NCI-H1105 (cell line): ENCODE measurements at places on chromosomes 1 and 21.

DNA sequence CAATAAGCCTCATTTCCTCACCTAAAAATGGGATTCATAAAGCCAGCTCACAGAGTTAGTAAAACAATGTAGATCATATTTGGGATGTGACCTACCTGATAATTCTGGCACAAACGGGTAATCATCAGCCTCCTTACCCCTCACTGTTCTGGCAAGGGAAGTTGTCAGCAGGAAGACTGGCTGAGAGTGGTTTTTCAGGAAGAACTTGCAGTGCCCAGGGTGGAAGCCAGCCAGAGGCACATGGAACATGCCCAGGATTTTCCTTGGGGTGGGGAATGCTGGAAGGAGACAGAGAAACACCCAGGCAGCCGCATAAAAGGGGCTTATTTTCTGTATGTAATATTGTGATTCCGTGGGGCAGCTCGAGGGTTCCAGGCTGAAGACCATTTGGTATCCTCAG, 7.7 kb upstream of the SLC5A9 start:
- no peak for DNase-seq

- DNase-seq = no peak
Observed at GRCh38 chr1:53987880-53988279, 30.1 kb downstream of the LDLRAD1 start.

- DNase-seq = no peak
Observed at GRCh38 chr1:162973381-162973795, 95.8 kb upstream of the RGS4 start.

- no peak for DNase-seq
Observed at GRCh38 chr1:7519861-7520395, 251.2 kb upstream of the VAMP3 start.

DNA sequence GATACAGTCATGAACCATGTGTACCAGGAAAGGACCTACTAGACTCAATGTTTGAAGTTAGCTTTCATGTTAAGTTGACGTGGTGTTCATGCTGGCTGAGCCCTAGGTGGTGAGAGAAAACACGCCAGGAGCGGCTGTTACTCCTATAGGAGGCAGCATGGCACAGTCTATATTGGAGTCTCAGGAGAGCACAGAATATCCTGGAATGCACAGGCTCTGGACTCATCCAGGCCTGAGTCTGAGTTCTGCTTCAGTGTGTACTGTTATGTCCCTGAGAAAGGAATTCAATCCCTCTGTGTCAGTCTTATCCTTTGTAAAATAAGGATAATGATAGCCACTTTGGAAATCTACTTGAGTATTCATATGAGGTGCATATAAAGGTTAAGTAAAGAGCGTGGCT, 41.2 kb downstream of the DPT start:
- no peak for DNase-seq

DNA sequence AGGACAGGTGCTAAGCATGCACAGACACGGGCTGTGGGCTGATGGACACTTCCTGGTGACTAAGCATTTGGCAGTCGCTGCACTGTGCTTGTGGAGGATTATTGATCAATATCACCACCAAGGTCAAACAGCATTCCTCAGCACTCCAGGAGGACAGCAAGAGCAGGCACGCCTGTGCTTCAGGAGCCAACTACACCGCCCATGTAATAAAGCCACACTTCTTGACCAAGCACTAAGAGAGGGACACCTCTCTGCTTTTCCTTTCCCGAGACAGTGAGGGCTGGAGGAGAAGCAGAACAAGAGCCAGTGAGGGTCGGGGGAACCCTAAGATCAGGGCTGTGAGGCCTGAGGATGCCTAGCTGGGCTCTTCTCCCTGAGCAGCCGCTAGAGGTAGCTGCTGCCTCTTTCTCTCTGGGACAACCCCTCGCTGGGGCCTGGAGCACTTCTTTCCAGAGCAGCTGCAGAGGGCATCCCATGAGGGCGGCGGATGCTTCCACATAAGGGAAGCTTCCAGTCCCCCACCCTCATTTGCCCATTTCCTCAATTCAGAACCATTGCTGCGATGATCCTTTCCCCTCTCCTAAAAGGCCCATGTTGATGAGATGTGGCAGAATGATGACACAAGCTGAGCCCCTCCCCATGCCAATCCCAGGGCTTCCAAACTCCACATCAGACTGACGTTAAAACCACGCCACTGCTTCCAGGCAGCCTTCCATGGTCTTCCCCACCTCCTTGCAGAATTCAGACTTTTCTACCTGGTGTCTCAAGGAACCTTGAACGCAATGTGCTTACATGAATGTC, 19.1 kb downstream of the RAB7B start:
- no peak for DNase-seq

- no peak for DNase-seq
Observed at GRCh38 chr1:13498553-13498952, 15.2 kb downstream of the LRRC38 start.

- DNase-seq = no peak
Observed at GRCh38 chr1:38613996-38614395, 245.6 kb downstream of the RRAGC start.

DNA sequence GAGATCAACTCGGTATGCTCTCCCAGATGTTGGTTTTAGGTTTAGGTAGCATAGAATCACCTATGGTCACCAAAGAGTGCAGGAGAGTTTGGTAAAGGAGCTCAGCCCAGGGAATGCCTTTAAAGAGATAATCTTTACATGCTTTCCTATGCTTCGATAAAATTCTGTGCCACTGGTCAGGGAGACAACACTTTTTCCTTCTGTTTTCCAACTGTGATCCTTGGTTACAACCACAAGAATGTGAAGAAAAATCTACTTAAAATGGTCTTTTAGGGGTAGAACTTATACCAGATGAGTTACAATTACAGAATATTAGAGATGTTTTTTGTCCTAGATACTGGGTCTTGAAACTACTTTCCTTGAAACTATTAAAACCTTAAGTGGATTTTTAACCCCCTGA, 895.6 kb downstream of the TTLL7 start:
- no peak for DNase-seq

- DNase-seq = no peak
Observed at GRCh38 chr1:244319283-244320132, 132.2 kb downstream of the ADSS2 start.

GRCh38 chr1:42950116-42950481, 8.6 kb downstream of the SLC2A1 start:
- no peak for DNase-seq

GRCh38 chr1:117146072-117146471, 24.5 kb upstream of the TRIM45 start:
- no peak for DNase-seq

GRCh38 chr1:179663810-179664209, 72.2 kb downstream of the TDRD5 start:
- no peak for DNase-seq

DNA sequence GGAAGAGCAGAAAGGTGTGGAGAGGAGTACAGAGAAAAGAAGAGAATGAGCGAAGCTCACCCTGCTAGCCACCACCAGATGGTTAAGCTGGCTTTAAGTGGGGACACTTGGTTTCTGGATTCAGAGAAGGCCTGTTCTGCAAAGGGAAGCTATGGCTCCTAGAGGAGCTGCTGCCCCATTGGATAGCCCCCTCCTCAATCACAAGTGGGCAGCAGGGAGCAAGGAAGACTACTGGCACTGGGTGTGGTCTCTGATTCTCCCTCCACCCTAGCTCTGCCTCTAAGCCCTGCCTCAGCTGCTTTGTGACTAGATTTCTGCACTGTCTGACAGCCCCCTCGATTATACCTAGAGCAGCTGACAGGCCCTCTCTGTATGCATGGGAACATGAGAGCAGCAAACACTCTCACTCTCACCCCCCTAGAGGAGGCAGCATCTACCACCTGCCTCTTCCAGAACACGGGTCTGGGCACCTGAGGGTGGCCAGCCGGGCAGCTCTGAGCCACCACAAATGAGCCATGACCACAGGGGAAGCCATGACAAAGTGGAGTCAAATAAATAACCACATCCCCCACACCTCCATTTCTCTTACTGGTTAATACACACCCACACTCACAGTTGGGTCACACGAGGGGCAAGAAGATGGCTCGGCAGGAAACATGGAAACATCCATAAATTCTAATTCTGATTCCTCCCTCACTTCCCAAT, 13.6 kb downstream of the PLEKHA6 start:
- no peak for DNase-seq

GRCh38 chr1:235549351-235550139, 45.3 kb upstream of the B3GALNT2 start:
- no peak for DNase-seq

GRCh38 chr21:28547766-28548165, 444.9 kb downstream of the LTN1 start:
- DNase-seq = no peak

DNA sequence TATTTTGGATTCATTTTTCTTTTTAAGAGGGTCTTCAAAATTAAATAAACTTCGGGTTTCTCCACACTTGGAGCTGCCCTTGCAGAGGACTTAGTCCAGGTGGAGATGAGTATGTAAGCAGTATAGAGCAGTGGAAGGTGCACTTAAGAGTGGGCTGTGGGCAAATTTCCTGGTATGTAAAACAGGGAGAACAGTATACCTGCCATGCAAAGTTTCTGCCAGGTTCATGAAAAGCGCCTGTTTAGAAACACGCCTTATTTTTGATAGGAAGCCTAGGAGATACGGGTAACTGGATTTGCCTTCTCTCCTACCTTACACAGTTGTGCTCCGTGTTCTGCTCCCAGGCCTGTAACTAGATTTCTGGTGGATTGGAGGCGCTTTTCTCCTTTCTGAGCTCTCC, 1.2 kb downstream of the KDM4A start:
- no peak for DNase-seq

GRCh38 chr1:184329962-184330868, 56.6 kb upstream of the C1orf21 start:
- no peak for DNase-seq

DNA sequence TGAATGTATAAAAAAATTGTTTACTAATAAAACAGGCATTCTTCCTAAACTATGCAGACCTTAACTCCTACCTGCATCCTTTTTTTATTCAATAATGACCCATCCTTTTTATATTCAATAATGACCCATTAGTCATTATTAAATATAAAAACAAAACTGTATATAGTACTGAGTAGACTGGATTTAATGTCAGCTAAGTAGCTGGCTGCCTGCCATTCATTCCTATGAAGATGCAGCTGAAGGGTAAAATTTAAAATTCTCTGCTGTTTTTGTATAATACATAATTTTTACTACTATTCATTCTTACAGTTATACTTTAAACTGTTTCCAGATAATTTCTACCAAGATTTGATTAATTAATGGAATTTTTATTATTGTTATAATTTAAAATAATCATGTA, 79.3 kb downstream of the DENND1B start:
- no peak for DNase-seq

- no peak for DNase-seq
Observed at GRCh38 chr21:45724994-45725843, 81.7 kb downstream of the PCBP3 start.

DNA sequence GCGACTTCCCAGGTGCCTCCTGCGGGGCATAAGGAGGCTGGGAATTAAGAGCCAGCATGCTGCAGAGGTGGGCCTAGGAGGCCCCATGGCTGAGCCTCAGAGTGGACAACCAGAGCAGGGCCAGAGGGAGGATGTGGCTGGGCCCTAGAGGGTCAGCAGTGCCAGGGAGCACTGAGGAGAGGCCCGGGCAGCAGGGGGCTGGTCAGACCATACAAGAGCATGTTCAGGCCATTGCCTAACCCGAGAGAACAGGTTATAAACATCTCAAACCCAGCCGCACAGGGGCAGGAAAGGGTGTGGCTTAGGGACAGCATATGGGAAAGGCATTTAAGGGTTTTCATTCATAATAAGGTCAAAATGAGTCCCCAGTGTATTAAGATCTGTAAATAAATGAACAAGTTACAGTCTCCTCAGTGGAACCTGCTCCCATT, 51.1 kb downstream of the IER5 start:
- no peak for DNase-seq

DNA sequence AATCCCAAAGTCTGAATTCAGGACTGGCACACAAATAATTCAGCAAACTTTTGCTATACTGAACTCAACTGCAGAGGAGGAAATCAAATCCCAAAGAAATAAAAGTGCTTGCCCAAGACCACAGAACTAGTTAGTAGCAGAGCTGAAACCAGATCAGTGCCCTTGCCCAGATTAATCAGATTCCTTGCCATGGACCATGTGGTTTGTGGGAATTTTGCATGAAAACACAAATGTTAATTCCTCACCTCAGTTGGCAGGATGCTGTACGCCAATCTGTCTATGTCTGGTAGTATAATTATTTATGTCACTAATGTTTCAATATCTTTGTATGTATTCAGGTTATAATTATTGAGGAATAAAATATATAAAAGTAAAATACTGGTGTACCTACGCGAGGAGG, 173.8 kb downstream of the DAB1 start:
- no peak for DNase-seq

- no peak for DNase-seq
Observed at GRCh38 chr1:180945151-180945550, 32.5 kb downstream of the KIAA1614 start.

DNA sequence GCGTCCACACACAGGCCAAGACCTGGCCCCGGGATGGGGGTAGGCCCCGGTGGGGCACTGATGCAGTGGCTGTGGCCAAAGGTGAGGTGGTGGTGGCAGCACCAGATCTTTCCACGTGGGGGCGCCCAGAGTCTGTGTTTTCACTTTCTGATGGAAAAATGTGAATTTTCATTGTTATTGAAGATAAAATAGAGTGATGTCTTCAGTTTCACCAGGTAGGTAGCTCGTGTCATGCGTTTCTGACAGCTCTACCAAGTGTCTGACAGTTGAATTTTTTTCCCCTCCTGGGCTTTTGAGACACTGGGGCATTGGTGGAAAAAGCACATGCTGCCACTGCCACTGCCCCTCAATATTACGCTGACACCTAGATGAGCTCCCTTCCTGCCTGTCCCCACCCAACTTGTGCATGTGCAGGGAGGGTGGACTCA, 40.0 kb upstream of the MAGOH start:
- DNase-seq = no peak

DNA sequence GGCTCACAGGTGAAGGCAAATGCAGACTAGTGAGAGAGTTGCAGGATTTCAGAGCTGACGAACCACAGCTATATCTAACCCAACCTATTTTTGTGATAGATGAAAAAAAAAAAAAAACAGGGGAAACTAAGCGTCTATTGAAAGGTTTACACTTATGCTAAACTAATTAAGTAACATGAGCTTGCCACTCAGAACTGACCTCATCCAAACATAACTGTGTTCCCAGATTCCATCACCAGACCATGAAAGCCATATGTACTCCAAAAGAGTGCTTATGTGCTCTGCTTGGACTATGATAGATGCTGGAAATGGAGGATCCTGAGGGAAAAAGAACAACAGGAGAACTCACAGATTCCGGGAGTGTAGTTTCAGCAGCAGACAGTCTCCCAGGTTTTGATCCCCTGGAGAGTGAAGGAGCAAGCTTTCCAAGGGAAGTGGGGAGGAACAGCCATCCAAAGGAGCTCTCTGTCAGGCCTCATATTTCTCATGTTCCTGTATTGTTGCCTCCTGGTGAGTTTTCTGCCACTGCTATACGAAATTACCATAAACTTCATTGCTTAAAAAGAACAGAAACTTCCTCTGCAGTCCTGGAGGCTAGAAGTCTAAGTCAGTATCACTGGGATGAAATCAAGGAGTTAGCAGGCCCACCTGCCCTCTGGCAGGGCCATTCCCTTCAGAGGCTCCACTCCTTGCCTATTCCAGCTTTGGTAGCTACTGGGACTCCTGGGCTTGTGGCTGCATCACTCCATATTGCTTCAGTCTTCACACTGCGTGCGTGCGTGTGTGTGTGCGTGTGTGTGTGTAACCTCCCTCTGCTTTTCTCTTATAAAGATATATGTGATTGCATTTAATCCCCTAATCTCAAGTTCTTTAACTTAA, 38.1 kb downstream of the NIBAN1 start:
- DNase-seq = no peak
